ENCODE measurements at places on chromosomes 6 and 20.
A peak's percentile ranks its signal among the peaks of the same experiment; 100 is the strongest.

DNA sequence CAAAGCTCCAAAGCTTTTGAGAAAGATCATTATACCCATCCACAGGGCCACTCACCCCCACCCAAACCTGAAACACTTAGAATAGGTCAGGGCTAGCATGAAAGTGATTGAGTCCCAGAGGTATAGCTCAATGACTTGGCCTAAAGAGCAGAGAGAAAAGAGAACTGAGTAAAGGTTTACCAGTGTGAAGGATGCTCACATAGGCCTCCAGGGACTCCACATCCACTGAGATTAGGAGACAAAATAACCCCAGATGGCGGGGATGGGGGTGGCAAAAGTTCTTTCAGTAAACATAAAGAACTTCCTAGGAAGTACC lies 12.2 kb downstream of the SAYSD1 start:
- DNase-seq: no peak

DNA sequence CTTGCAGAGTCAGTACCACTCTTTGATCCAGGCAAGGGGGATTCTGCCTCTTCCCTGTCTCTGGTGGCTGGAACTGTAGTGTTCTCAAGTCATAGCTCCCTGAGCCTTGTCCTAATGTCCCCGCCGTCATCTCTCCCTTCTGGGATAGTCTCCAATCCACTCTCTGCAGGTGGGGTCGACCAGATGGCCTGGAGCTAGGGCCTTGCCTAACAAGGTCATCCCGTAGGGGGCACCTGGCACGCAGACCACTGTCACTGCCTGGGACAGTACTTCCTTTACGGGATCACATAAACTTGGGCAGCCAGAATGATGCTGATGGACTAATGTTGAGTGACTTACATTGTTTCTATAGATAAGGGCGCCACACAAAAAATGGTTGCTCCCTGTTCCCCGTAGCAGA lies 118.9 kb upstream of the SLC22A23 start:
- DNase-seq: no peak

- no peak for DNase-seq
Observed at GRCh38 chr6:150601439-150601838, 1.8 kb downstream of the PLEKHG1 start.

DNA sequence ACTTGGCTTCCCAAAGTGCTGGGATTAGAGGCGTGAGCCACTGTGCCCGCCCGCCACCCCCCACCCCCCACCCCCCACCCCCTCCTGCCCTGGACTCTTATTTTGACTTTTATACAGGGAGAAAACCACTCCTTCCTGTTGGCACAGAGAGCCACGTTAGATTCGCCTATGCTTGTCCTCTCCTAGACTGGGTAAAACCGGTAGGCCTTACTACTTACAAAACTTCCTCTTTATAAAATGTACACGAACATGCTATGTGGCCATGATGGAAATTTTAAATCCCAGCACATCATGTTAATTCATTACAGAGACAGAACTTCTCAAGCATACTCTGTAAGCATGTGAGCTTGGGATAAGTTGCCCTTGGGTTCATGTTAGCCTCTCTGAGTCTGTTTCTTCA lies 124.2 kb downstream of the SLC24A3 start:
- no peak for DNase-seq

- no peak for DNase-seq
Observed at GRCh38 chr6:31690231-31691077, 9.6 kb upstream of the LY6G5C start.

- no peak for DNase-seq
Observed at GRCh38 chr20:53693262-53693871, 99.7 kb upstream of the ZNF217 start.

DNA sequence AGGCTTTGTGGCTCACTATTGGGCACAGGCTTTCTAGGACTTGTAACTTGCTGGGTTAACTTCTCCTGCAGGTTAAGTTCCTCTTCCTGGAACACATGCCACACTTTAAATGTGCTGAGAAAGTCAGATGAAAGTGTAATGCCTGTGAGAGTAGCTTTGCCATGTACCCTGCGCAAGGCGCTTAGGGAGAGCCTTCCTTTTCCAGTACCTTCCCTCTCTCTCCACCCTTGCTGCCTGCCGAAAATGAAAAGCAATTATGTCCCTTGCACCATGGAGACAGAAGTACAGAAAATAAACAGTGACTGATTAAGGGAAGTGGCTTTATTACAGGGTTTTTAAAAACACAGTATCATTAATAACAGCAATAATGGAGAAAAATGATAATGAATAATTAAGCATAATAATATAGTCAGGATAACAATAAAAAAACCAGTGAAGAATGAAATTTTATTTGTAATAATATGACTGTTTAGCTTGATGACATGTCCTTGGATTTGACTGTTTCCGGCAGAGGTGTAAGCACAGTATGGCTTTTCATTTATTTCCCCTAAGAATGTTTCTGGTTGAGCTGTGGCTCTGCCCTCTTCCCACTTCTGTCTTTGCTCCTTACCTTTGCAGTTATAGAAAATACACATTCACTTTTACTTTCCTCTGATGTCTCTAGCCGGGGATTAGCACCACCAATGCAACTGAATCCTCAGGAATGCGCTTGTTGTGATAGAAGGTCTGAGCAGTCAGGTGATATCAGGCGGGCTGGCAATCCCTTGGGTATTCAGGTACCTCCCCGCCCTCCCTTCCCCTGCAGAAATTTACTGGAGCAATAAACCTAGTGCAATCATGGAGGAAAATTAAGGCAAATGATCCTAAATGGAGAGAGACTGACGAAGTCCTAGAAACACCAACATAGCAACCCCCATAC lies 472.3 kb upstream of the CITED2 start:
- DNase-seq: no peak

GRCh38 chr20:16759181-16759563 lies 11.0 kb downstream of the OTOR start:
- DNase-seq: no peak

DNA sequence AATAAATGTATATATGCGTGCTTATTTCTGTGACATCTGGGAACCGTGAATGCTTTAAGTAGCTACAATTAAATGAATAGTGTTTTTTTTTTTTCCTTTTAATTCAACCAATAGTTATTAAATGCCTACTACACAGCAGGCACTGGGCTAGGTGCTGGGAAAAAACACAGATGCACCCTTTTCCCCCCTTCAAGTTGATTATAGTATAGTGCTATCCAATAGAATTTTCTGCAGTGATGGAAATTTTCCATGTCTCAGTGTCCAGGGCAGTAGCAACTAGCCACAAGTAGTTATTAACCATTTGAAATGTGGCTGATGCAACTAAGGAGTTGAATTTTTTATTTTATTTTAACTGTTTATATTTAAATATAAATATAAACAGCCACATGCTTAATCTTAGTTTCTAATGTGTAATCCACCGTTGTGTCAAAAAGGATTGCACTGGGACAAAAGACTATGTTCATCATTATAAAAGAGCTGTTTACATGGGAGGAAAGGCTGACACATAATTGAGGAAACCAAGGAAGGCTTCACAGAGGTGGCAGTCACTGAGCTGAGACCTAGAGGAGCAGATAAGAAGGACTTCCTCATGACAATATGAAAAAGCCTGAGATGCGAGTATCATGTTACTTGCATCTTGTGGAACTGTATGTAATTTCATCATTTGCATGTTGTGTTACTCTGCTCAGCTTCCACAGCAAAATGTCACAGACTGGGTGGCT lies 261.2 kb upstream of the PLCB4 start:
- no peak for DNase-seq

DNA sequence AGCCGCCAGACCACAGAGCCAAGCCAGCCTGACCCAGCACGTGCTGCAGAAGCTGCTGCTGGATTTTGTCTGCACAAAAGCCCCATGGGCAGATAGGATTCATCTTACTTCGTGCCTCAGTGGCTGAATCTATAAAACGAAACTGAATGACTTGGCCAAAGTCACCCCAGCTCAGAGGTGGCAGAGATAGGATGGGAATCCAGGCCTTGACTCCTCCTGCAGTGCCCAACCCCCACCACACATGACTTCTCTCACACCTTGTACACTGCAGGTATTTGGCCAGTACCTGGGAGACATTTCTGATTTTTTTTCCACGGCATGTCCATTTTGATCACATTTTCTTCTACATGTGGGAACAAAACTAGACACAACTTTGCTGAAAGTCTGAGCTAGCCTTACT lies 182.1 kb downstream of the ANKRD60 start:
- no peak for DNase-seq

DNA sequence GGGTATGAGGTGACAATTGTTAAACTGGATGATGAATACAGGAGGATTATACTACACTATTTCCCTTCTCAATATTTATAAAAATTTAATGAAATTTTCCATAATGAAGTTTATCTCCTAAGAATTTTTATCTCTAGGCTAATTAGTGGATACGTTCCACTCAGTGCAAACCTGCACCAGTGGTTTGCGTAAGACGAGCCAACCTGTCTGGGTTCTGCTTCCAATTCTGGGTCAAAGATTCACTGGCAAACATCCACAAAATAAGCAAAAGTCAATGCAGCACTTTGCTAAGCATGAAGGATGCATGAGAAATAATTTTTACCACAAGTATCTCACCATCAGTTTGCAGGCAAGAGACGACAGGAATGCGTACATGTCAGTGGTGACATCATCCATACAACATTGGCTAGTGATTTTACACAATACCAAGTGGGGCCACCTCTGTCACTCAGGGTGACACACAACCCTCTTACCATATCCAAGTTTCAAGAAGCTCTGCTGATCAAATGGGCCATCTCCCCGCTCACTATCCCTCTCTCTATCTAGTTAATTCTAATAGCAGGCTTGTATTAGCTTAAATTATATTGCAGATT lies 51.7 kb downstream of the FAM50B start:
- no peak for DNase-seq

DNA sequence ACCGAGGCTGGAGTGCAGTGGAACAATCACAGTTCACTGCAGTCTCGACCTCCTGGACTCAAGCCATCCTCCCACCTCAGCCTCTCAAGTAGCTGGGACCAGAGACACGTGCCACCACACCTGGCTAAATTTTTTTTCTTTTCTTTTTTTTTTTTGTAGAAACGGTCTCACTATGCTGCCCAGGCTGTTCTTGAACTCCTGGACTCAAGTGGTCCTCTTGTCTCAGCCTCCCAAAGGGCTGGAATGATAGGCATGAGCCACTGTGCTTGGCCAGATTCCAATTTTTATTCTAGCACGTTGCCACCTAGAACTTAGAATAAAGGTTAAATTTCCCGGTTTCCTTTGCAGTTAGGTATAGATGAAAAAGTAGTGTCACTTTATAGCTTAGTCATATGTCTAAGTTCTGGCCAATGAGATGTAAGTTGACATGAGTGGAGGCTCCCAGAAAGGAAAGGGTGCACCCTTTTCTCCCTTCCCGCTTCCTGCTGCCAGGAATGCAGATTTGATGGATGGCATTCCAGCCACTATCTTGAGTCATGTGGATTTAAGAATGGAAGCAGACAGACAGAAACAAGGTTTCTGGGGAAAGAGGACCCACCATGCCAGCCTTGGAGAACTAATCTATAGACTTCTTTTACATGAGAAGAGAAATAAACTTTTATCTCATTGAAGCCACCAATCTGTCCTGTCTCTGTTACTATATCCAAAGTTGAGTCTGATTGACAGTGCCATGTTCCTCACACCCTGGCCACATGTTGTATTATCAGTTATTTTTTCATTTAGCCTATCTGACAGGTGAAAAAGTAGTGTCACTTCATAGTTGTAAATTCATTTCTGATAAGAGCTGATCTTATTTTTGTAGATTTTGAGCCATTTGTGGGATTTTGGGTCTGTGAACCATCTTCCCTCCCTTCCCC lies 60.6 kb upstream of the NCOA3 start:
- DNase-seq: peak; percentile 83

DNA sequence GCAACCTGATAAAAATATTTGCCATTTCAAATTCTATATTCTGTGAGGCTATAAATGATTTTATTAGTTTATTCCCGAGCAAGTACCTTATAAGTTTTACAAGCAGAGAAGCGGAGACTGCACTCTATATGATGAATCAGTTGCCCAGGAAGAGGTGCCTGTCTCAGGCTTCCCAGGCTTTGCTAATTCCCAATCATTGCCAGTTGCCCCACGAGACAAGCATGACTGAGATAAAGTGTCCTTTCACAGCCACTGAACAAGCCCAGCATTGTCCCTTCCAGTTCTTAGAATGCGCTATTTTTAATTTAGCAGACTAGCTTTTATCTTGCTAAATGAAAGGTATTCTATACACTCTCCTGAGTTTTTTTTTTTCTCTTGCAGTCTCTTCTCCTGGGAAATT lies 260.7 kb downstream of the ALDH8A1 start:
- DNase-seq: no peak

- no peak for DNase-seq
Observed at GRCh38 chr20:3231889-3232588, 7.0 kb downstream of the SLC4A11 start.

DNA sequence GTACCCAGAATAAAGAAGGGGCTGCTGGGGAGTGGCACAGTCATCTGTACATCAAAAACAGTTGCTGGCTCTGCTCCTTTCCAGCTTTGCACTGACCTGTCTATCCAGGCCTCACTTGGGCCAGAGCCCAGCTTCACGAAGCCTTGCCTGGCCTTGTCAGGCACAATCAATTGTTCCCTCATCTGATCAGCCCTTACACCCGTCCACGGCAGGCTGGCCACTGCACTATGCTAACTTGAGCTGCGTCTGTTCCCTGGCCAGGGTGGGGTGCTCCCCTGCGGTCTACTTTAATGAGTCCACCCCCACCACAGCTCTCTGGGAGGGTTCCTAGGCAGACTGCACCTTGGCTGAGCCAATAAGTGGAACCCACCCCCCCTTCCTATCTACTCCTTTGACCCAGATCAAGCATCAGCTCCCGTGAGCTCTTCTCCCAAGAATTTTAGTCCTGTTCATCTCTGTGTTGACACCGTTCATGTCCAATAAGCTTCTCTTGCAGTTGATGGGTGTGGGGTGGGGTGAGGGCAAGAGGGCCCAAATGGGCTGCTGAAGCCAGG lies 74.3 kb upstream of the MLN start:
- no peak for DNase-seq

Data from RCC 7860 (cell line).